ENCODE measurements at places on chromosomes 2 and 18. TPM values are rescaled to one million over a fixed set of nuclear protein-coding genes. Genes with fewer than 3 reads are reported as not detected.

The AGBL5 gene
- polyA plus RNA-seq, result 64.6 TPM

The TACR1 gene
- polyA plus RNA-seq, result 1.7 TPM

The CAPN13 gene
- polyA plus RNA-seq, result 0.99 TPM

The PAX3 gene
- 0.14 TPM for polyA plus RNA-seq

DNA sequence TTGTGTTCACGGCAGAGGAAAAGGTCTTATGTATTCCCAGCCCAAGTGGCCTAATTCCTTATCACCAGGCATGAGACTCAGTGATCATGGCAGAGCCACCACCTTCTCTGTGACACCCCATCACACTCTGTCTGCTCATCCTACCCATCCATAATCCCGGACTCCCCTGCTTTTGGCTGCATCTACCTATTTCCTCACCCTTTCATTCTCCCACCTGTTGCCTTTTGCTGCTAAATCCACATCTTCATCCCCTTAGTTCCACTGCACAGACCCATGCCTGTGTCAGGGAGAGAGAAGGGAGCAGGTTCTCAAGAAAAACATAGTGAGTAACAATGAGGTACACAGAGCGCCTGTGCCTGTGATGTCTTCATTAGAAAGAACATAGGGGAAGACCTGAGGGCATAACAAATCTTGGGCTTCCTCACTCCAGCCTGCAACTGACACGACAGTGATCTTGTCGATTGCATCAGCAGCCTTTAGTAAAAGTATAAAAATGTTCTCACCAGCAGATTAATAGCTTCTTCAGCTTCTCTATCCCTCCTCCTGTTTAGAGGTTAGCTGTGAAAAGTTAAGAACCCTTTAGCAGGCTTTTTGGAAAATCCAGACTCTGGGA, 246.5 kb upstream of the SPRED2 start:
- no peak for DNase-seq

DNA sequence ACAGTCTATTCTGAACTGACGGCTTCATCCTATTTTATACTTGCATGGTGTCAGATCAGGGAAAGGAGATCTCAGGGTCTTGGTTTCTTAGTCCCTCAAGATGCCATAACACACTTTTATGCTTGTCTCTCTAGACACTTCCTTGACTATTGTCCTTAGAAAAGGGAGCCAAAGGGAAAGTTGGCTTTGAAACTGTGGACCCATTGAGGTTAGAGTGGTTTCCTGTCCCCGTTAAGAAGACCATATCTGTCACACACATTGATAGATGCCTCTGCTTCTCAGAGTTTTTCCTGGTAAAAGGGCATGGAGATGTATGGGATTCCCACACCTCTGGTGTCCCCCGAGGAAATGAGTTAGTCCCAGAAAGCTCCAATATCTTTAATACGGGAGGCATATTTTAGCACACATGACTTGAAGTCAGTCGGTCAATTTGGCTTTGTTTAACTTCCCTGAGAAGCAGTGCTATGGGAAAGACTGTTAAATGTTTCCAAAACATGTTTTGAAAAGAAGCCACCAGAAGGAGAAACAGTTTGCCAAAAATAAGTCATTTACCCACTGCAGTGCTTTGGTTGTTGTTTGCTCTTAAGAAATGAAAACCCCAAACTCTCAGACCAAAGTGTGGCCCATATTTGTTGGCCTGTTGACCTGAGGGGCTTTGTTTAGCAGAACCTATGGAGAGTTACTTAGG, 133.4 kb upstream of the CXCR4 start:
- DNase-seq, result no peak

DNA sequence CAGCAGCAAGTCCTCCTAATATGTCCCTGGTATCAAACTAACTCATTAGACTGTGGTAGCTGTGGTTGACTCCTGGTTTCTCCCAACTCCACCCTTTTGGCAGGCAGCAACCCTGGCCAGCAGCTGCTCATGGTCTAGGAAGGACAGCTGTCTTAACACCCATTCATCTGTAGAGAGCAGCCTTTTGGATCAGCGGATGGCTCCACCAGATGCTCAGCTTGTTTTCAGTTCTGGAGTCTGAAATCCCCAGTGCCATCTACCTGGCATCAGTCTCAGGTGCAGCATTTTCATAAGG, 100.5 kb downstream of the SPOPL start:
- no peak for DNase-seq

GRCh38 chr18:59724103-59724502, 26.9 kb upstream of the CCBE1 start:
- no peak for DNase-seq

GRCh38 chr2:234373060-234373459, 123.8 kb downstream of the ARL4C start:
- no peak for DNase-seq

DNA sequence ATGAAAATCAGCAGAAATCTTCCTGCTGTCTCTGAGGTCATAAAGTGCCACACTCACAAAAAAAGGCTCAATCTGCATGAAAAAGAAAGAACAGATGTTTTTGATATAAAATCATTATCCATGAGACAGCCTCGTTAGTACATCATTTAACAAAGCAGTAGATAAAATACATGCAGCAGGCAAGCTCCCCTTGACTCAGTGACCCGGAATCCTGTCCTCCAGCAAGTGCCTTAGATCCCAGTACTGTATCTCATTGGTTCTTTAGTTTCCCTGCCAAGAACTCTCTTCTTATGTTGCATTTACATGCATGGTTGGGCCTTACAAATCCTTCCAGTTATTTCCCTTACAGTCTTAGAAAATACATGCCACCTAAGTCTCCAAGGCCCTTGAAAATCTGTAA, 148.9 kb upstream of the CCDC195 start:
- no peak for DNase-seq

DNA sequence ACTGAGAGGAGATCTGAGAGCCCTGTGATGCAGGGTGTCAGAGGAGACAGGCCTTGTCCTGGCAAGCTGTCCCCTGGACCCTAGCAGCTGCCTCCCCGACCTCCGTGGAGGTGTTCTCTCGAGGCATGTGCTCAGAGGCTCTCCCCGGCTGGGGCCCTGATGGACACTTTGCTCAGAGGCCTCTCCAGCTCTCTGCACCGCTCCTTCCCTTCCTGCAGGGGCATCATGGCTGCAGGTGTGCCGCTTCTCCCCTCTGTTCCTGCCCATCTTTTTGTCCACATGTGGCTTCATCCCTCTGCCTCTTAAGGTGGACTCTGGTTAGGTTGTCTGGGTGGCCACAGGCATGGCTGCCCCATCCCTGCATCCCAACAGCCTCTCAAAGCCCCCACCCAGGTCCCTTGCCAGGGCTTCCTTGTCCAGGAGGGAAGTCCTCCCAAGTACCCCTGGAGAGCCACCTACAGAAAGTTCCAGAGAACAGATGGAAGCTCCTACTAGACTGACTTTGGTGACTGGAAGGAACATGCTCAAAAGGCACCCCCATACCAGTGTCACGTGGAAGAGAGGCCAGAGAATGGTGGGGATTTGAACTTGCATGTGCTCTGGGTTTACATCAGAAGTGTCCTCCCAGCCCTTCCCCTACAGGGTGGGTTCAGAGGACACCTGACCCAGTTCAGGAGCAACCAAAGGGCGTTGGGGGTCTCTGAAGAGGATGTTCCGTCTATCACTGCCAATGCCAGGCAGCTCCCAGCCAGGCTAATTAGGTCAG, 120.4 kb downstream of the KLHL29 start:
- DNase-seq, result no peak

DNA sequence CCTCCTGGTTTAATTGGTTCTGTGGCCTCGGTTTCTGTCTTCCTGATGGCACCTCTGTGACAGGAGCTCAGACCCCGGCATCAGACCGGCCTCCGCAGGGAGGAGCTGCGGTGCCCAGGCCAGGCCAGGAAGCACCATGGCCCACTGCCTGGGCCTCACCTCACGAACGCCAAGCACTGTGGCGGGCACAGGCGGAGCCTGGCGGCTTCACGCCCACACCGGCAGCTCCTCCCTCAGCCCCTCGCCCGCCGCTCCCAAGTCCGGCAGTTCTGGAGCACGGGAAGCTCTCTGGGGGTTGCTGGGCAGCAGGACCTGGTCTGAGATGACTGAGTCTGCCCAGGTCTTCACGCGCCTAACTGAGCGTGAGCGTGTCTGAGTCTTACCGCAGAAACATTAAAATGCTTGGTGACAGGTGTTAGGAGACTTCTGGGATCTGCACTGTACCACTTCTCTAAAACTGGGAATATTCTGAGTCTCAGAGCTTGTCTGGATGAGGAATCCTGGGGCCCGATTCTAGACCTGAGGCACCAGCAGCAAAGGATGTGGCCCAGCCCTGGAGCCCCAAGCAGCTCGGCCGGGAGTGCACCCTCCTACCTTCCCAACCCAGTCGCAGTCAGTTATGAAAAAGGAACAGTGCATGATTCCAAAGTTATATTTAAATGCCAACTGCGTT, 21.9 kb downstream of the RTP5 start:
- DNase-seq, result no peak

DNA sequence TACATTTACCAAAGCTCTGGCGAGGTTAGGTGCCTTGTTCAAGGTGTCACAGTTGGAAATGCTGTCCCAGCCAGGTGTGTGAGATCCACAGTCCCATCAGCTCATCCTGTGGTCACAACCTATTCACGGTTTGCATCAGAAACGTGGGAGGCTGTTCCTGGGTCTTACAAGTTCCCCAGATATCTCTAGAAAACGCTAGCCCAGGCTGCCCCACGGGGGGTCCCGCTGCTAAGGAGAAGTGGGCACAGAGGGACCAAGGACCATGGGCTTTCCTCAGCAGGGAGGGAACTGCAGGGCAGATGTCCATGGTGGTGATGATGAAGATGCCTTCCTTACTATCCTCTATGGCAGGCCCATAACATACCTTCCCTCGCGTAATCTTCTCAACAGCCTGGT, 649 bp downstream of the FECH start:
- DNase-seq, result no peak

GRCh38 chr18:25815659-25816058, 274.8 kb downstream of the SS18 start:
- DNase-seq, result no peak

- no peak for DNase-seq
These were observed 7.7 kb downstream of the DNMT3A start for GRCh38 chr2:25333981-25334380.

- no peak for DNase-seq
These were observed 311.9 kb downstream of the MYCN start for GRCh38 chr2:16252251-16252650.
